Activated T-cell treated with anti-CD3 and anti-CD28 coated beads, Interleukin-2, amount 50 U/mL, for 4 hours (primary cell): ENCODE measurements at places on chromosomes 4 and X. TPM values are rescaled to one million over a fixed set of nuclear protein-coding genes. Genes with fewer than 3 reads are reported as not detected.
A peak's percentile ranks its signal among the peaks of the same experiment; 100 is the strongest.

The ADAD1 gene
- not detected for total RNA-seq

The NEXMIF gene
- total RNA-seq = 0.54 TPM

DNA sequence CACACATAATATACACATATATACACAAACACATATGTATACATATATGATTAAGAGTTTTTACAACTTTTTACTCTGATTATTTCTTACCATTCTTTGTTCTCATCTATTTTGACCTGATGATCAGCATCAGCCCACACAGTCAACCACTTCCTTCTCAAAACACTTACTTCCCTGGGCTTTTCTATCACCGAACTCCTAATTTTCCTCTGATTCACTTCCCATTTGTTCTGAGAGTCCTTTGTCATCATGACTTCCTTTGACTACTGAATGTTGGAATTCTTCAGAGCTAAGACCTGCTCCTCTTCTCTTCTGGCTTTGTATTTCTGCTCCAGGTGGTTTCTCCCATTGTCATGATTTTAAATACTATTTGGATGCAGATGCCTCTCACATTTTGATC, 209.5 kb upstream of the AFF2 start:
- no peak for DNase-seq

GRCh38 chr4:15729910-15730533, 27.2 kb downstream of the BST1 start:
- DNase-seq = peak; percentile 21

DNA sequence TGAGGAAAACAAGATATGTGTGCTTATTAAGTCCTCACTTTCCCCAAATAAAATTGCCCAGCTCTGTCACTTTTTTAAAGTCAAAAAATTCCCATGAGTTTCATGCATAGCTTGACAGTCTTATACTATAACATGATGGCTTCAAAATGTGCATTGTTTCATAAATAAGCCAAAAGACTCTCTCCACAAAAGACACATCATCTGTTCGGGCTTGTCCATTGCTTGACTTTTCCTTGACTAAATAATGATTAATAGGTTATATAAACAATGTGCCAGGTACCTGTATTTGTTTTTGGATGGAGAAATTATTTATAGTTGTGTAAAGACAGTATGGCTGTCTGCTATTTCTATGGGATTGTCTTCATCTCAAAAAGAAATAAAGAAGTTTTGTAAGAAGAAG, 329.2 kb upstream of the KLF3 start:
- DNase-seq = no peak

DNA sequence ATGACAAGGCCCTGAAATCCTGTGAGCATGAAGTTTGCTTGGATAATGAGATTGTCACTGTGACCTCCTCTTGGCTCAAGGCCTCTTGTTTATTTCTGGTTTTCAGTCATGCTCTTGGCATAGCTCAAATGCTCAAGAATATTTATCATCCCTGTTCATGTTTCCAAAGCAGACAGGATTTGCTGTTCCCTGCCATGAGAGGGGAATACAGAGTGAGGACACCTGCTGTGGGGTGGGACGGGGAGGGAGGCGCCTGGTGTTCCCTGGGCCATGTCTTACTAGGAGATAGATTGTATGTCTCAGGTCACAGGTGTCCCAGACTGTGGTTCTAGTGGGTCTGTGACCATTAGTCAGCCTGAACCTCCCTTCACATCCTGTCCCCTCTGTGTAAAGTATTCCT, 34.9 kb upstream of the SH3RF1 start:
- no peak for DNase-seq

DNA sequence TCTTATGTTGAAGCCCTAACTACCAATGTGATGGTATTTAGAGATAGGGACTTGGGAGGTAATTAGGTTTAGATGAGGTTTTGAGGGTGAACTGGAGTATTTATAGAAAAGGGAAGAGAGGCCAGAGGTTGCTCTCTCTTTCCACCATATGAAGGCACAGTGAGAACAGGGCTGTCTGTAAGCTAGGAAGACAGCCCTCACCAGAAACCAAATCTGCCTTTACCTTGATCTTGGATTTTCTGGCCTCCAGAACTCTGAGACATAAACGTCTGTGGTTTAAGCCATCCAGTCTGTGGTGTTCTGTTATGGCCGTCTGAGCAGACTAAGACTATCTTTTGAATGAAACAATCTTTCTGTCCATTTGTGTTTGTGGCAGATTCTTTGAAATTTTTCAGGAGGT, 223.7 kb downstream of the PDHA2 start:
- DNase-seq = no peak

GRCh38 chrX:46381630-46382029, 163.6 kb downstream of the ZNF674 start:
- peak; percentile 16 for DNase-seq

GRCh38 chr4:140237616-140238350, 83.8 kb upstream of the MAML3 start:
- DNase-seq = no peak

The MXRA5 gene
- 0.05 TPM for total RNA-seq

DNA sequence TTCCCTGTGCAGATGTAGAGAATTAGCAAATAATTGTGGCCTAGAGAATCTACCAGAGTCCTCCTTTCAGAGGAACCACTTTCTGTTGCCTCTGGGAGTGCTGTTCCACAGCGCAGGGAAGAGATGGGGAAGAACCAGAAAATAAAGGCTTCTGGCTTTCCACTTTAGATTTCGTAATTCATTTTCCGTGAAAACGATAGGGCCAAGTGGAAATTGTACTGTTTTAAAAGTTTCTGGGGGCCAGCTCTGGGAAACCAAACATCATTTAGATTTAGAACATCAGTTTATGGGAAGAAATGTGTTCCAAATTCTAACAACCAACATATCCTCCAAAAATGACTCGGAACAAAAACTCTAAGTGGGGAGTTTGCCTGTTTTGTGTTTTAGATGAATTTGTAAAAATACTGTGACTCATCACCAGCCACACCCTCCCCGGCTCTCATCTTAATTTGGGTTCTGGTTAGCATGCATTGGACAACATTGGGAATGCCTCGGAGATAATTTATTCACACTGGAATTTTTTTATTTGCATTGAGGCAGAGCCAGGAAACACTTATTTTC, 65.2 kb upstream of the LNX1 start:
- no peak for DNase-seq

The CEP135 gene
- total RNA-seq = 14.7 TPM

- peak; percentile 70 for DNase-seq
Observed at GRCh38 chr4:99808260-99808857, 8.3 kb upstream of the DAPP1 start.

- no peak for DNase-seq
Observed at GRCh38 chr4:143375326-143376073, 38.8 kb downstream of the GAB1 start.

The TBX22 gene
- not detected for total RNA-seq

GRCh38 chrX:140425712-140426395, 79.0 kb downstream of the SOX3 start:
- no peak for DNase-seq

DNA sequence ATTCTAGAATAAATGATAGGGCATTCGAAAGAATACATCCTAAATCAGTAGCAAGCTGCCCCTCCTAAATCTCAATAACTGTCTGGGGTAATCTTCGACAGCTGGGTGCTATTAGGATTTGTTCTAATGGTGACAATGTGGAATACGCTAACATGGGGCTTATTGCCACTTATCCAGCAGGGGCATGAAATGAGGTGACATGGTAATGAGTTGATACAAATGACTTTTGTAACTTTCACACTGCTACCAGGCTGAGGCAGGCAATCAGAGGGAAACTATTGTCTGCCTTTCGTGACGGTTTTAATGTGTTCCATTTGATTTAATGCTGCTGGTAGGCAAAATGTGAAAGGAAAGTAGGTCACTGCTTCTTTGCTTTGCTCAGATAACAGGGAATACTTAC, 1047.4 kb upstream of the PABPC4L start:
- no peak for DNase-seq
